ENCODE measurements at places on chromosomes 3 and 15.

DNA sequence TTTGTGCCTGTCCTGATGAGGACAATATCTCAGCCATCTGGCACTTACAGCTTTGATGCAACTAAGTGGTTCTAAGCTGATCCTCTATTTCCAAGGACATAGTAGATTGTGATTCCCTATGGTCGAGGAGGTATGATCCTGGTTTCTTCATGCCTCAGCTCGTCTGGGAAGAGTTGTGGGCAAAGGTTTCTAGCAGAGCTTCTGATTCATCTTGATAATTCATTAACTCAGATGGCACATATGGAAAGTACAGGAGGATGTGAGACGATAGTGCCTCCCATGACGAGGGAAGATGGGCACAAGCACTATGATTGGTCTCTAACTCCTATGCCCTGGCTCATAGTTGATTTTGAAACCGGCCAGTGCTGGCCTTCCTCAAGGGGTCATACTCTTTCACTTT, 334.2 kb upstream of the SEMA6D start:
- DNase-seq, result no peak

- no peak for DNase-seq
These were observed 8.0 kb upstream of the SLC22A13 start for GRCh38 chr3:38257583-38257982.

DNA sequence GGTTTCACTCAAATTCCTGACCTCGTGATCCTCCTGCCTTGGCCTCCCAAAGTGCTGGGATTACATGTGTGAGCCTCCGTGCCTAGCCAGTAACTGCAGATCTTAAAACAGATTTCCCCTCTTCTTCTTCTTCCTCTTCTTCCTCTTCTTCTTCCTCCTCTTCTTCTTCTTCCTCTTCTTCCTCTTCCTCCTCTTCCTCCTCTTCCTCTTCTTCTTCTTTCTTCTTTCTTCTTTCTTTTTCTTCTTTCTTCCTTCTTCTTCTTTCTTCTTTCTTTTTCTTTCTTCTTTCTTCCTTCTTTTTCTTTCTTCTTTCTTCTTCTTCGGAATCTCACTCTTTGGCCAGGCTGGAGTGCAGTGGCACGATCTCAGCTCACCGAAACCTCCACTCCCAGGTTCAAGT, 7.8 kb downstream of the USP3 start:
- DNase-seq, result no peak

- no peak for DNase-seq
These were observed 36.0 kb downstream of the MNS1 start for GRCh38 chr15:56428821-56429458.

DNA sequence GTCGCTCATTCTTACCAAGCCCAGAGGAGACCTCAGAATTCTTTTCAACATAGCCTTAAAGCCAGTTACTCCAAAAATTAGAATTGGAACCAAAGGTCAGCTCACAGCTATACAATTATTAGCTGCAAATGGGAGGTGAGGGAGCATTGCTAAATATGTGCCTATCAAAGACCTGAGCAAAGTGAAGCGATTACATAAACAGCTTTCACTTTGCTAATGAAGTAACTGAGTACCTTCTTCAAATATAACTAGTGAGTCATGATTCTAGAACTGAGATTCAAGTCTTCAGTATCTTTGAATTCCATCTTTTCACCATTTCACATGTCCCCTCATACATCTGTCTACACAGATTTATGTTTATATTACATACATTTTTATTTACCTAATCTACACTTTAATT, 122.6 kb downstream of the P2RY1 start:
- no peak for DNase-seq

DNA sequence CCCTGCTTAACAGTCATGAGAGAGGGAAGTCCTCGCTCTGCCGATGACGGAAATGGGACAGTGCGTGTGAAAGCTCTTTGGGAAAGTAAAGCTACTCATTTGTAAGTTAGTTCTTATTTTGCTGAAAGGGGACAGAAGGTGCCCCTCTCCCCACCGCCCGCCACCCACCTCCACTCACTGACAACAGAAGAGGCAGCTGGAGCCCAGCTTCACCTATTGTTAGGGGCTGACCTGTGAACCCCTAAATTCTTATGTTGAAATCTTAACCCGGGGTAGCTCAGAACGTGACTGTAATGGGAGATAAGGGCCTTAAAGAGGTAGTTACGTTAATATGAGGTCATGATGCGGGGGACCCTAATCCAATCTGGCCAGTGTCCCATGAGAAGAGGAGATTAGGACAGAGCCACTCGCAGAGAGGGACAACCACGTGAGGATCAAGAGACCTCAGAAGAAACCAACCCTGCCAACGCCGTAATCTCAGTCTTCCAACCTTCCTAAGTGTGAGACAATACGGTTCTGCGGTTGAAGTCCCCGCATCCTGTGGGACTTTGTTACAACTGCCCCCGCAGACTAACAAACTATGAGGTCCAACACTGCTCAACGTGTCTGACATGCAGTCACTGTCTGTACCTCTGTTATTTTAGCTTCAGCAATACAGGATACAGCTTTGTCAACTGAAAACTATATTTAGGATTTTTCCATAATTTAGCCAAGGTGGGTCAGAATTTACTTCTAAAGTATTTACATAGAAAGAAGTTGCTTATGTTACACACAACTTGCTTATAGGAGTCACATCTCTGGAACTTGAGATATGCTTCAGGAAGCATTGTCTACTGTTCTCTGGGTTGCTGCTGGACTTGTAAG, 51.7 kb downstream of the PCSK6 start:
- DNase-seq, result no peak

GRCh38 chr15:62571072-62571471, 406.0 kb upstream of the C2CD4B start:
- DNase-seq, result no peak

- no peak for DNase-seq
These were observed 1455.9 kb downstream of the SI start for GRCh38 chr3:163622384-163622783.

DNA sequence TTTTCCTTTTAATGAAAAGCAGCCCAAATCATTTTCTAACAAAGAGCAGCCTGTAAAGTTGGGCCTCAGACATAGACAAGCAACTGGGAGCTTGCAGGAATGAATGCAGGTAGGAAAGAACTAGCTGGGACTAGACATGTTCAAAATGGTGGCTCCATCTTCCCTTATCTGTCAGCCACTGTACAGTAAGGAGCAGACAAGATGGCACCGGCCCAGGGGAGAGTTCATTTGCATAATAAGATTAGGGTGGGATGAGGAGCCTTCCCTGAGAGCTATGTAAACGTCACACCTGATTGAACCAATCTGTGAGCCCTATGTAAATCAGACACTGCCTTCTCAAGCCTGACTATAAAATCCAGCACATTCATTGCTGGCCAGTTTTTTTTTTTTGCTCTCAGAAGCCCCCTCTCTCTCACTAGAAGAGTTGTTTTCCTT, 59.7 kb upstream of the GK5 start:
- no peak for DNase-seq

DNA sequence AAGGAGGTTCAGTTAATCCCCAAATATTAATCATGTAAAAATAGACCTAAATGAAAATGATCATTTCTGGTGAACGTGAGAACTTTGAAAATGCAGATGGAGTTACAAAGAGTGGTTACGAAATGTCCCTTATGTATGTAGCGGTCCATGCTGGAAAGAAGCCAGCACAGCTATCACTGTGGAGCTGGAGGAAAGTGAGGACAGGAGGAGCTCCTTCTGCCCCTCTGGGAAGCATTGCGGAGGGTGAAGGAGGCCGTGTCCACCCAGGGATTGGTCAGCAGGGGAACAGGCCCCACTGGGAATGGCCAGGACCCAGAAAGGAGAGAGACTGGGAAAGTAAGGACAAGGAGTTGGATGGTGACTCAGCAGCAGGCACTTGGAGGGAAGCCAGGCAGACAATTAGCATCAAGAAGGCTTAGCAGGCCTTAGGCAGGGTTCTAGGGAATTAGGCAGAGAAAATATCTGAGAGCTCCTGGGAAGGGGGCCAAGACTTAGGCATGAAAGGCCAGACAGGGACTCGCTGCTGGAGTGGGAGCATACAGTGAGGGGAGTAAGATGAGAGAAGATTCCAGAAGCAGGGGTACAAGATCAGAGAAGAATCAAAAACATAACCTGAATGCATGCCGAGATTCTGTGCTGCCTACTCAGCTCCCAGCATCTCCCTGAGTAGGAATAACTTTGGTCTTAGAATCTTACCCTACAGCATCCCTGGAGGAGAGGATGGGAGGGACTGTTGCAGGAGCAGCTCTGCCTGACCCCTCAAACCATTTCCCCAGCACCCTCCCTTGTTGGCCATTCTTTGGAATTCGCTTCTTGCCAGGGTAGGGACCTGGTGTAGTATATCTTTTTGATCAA, 171.0 kb upstream of the UMPS start:
- no peak for DNase-seq

DNA sequence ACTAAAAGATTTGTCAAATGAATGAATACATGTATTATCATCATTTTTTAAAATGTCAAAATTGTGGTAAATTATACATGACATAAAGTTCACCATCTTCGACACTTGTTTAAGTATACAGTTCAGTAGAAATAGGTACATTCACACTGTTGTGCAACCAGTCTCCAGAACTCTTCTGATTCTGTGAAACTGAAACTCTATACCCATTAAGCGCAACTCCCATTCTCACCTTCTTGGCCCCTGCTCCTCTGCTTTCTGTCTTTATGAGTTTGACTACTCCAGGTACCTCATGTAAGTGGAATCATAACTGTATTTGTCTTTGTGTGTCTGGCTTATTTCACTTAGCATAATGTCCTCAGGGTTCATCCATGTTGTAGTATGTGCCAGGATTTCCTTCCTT, 50.1 kb upstream of the KBTBD8 start:
- DNase-seq, result no peak

Measured in stimulated activated CD8-positive, alpha-beta memory T cell treated with anti-CD3 and anti-CD28 coated beads, Interleukin-4, amount 100 ng/mL, for 1 hour (primary cell).